Activated CD4-positive, alpha-beta T cell treated with anti-CD3 and anti-CD28 coated beads for 24 hours (primary cell): ENCODE measurements at places on chromosomes 16 and 17.

DNA sequence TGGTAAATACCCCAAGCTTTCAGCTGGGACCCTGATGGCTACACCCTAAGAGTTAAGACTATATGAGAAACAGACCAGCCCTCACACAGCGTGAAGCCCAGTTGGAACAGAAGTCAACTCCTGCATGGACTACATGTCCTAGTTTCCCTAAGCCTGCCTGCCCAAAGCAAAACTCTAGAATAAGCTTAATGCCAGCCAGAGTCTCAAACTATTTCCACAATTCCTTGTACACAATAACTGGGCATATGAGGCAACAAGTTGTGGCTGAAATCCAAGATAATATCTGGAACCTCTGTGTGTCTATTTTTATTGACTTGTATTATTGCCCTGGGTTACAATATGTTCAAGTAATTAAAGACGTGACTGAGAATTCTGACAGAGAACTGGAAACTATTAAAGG, 19.4 kb downstream of the MYH10 start:
- DNase-seq = no peak

- DNase-seq = no peak
These were observed 16.6 kb upstream of the G6PC1 start for GRCh38 chr17:42883802-42884558.

DNA sequence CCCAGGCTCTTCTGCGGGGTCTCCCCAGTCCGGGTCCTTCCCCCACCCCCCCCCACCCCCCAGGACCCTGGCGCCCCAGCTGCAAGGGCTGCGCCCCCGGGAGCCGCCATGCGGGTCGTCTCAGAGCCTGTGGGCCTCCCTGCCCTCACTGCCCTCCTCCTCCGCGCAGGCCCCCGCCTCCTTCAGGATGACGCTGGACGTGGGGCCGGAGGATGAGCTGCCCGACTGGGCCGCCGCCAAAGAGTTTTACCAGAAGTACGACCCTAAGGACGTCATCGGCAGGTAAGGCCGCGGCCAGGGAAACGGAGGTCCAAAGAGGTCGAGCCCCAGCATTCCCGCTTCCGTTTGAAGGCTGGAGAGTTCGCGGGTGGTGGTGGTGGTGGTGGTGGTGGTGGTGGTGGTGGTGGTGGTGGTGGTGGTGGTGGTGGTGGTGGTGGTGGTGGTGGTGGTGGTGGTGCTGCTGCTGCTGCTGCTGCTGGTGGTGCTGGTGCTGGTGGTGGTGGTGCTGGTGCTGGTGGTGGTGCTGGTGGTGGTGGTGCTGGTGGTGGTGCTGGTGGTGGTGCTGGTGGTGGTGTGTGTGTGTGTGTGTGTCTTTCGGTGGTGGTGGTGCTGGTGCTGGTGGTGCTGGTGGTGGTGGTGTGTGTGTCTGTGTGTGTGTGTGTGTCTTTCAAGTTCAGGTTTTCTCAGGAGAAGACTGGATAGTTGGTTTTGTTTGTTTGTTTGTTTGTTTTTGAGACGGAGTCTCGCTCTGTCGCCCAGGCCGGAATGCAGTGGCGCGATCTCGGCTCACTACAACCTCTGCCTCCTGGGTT, 615 bp downstream of the PHKG2 start:
- peak; percentile 10 for DNase-seq

DNA sequence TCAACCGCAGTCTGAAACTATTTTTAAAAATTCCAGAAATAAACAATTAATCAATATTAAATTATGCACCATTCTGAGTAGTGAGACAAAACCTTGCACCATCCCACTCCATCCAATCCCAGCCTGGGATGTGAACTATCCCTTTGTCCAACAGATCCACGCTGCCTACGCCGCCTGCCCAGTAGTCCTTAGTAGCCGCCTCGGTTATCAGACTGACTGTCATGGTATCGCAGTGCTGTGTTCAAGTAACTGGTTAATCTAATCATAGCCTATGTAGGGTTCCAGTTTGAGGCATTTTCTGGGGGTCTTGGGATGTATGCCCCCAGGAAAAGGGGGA, 437.7 kb downstream of the HS3ST3B1 start:
- no peak for DNase-seq

DNA sequence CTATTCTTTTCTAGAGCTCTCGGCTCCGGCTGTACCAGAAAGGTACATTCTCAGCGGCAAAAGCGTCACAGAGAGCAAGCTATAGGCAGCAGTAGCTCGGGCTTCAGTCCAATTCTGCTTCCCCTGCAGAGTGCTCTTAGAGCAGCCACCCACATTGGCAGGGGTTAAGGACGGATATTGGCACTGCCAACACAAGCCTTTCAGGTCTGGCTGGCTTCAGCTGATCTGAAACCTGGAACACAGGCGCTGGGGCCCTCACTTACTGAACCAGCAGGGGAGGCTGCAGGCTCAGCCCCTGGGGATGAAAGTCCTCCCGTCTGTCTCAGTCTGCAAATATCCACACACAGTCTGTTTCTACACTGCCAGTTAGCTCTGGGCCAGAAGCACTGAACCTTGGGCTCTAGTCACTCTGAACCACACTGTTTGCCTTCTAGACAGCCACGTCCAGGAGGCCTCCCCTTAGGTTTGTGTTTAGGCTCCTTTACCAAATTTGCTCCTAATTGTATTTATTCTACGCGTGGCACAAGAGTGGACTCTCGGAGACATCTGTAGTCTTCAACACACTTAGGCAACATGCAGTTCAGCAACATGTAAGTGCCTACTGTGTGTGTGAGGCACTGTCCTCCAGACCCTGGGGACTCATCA, 40.1 kb downstream of the HIC1 start:
- no peak for DNase-seq

- no peak for DNase-seq
These were observed 873 bp downstream of the USP10 start for GRCh38 chr16:84700446-84701300.

- no peak for DNase-seq
These were observed 8.0 kb downstream of the SECTM1 start for GRCh38 chr17:82325286-82326180.
